ENCODE measurements at places on chromosomes 2 and 18.

GRCh38 chr18:80197528-80197927 lies 49.8 kb downstream of the PARD6G start:
- no peak for DNase-seq

GRCh38 chr2:148209603-148210002 lies 188.7 kb downstream of the MBD5 start:
- DNase-seq = no peak

- no peak for DNase-seq
These were observed 55.0 kb downstream of the IMPA2 start for GRCh38 chr18:12036201-12036751.

GRCh38 chr2:156430980-156431358 lies 5.2 kb upstream of the GPD2 start:
- DNase-seq = no peak

DNA sequence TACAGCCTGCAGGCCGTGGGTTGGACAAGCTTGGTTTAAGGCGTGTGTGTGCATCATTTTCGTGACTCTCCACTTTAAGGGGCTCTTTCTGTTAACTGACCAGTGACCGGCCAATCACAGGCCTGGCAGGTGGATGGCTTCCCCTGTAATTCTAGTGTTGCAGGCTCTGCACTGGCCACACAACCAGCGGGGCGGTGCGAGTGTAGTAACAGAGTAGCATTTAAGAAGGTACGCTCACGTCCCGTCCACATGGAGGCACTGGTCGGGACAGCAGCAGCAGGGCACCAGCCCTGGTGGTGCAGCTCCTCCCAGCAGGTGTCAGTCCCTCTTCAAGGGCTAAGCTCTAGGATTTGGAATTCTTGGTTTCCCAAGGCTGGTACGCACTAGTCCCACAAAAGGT lies 8.0 kb upstream of the ANO7 start:
- no peak for DNase-seq

- DNase-seq = no peak
These were observed 52.2 kb upstream of the PTPRM start for GRCh38 chr18:7514796-7515440.

Measured in stimulated activated CD4-positive, alpha-beta T cell treated with anti-CD3 and anti-CD28 coated beads, Interleukin-1b, Interleukin-23, amount 100 ng/mL, for 24 hours (primary cell).